ENCODE measurements at places on chromosomes 7 and 10. TPM values are rescaled to one million over a fixed set of nuclear protein-coding genes. Genes with fewer than 3 reads are reported as not detected.

DNA sequence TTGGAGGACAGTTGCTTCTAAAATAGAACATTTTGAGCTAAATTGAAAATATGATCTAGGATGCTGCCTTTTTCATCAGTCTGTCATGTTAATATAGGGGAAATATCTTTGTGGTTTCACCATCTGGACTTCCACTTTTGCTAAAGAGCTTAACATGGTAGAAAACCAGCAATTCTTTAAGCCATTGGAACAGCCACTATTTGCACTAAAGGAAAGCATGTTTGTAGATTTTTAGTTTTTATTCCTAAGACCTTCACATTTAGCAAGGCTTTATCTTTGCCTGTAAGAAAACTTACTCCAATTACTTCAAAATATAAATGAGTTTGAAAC, 291.0 kb downstream of the RNLS start:
- DNase-seq: no peak

- DNase-seq: peak; percentile 92
Observed at GRCh38 chr7:5693529-5693928, 87.9 kb downstream of the RNF216 start.

GRCh38 chr7:88597941-88598425, 161.5 kb upstream of the ZNF804B start:
- no peak for DNase-seq

Gene PRKG1
- total RNA-seq: 4.6 TPM

Gene NOM1
- 17.9 TPM for total RNA-seq

All from SK-MEL-5 (cell line).